Large intestine (tissue), 12 donors: ENCODE measurements at places on chromosomes 11 and 22.

DNA sequence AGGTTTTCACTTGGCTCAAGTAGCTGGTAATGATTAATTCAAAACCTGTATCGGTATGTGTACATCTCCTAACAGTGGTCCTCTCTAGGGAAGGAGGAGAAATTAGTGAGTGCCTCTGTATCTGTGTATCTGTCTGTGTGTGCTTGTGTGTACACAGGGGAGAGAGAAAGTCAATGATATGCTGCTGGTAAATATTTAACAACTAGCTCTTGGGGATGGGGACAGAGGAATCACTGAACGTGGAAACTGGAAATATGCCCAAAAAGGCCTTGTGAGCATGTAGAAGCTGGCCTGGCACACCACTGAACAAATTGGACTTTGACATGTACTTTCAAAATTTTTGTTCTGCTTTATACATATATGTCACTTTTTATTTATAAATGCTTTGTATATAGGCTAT, 214.0 kb upstream of the SYN3 start:
- DNase-seq = no peak

DNA sequence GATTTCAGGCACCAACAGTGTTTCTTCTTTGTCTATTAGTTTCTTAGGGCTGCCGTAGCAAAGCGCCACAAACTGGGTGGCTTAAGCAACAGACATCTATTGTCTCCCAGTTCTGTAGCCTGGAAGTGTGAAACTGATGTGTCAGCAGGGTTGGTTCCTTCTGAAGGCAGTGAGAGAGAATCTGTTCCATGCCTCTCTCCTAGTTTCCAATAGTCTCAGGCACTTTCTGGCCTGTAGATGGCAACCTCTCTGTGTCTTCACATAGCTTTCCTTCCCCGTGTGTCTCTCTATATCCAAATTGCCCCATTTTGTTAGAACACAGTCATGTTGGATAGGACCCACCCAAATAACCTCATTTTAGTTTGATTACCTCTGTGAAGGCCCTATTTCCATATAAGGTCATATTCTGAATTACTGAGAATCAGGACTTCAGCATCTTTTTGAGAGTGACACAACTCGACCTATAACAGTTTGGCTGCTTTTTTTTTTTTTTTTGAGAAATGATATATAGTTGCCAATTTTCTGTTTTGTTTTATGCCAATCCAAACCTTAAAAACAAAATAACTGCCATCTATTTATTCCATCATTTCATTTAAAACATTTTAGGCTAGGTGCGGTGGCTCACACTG, 108.2 kb downstream of the SLC36A4 start:
- DNase-seq = no peak

DNA sequence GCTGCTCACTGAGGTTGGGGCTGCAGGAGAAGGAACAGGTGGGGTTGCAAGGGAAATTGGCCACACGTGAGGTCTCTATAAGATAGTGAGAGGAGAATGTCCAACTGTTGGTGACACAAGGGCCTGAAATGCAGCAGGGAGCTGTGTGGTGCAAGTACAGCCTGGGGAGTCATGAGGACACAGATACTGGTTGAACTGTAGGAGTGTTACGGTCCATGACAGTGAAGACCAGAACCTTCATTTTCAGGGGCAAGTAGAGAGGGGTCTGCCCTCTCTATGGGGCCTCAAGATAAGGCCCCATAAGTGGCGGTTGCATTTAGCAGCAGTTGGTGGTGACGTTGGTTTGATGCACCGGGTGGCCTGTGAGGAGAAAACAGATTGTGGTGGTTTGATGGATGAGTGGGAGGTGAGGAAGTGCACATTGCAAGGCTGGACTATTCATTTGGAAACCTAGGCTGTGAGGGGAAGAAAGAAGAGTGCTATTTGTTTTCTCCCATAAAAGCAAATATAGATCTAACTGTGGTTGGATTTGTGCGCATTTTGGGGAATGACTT, 39.4 kb downstream of the MICAL2 start:
- DNase-seq = peak; percentile 40

DNA sequence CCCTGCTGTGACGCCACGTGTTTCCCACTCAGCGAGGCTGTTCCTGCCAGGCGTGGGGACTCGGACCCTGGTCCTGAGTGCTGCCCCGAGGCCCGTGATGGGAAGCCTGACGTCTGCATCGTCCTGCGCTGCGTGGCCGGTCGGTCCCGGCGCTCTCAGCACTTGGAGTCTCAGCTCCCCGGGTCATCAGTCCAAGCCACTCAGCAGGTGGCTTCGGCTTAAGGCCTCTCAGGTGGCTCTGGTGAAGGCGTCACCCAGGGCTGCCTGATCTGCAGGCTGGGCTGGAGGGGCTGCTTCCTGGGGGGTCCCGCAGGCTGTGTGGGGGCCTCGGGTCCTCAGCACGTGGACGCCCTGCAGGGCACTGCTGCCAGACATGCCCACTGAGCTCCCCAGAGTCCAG, 35.3 kb downstream of the BRSK2 start:
- DNase-seq = no peak

DNA sequence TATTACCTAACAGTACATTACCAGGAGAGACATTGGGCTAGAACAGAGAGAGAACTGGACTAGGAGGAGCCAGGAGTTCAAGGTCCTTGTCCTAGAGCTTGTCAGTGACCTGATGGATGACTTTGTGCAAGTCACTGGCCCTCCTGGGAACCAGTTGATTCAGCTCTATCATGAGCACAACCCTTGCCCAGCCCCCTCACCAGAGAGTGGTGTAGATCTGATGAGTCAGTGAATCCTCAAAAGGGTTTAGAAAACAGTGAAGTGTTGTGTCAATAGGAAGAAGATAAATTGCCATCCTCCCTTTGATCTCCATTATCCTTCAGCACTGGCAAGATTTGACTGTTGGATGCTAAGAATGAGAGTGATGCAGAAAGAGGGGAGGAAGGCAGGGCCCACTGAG, 24.3 kb downstream of the NEU3 start:
- DNase-seq = no peak

DNA sequence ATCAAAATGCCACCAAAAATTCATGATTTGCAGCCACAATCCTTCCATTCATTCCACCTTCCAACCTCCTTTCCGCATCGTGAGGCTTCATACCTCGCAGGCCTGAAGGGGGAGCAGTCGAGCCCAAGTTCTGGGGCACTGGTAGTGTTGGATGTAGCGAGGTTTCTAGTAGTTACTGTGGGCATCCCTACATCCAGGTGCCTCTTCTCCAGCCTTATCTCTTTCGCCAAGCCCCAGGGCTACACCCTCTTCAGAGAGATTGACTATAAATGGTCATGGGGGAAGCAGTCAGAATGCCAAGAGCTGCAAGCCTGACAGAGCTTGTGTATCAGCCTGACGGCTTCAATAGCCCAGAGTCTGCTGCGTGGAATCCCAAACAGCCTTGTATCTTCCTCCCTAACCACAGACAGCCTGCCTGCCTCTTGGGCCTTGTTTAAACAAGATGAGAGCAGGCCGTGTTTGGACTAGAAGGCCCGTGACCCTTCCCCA, 28.9 kb downstream of the CLMP start:
- peak; percentile 32 for DNase-seq
